CD4-positive, alpha-beta T cell treated with Interleukin-15 for 1 hour (primary cell): ENCODE measurements at places on chromosomes 13 and 19.
A peak's percentile ranks its signal among the peaks of the same experiment; 100 is the strongest.

DNA sequence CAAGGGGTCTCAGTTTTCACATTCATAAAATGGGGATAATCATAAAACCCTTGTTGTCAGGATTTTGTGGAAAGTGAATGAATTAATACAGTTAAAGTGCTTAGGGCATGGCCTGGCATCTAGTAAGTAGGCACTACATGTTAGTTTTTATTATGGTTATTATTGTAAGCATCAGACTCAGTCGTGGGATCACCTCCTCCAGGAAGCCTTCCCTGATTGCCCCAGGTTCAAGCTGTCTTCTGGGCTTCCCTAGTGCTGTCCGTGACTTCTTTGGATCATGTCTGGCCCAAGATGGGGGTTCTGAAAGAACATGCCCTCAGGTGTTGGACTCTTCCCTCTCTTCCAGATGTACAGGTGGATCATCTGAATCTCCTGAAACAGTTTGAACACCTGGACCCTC lies 10.7 kb downstream of the NUCB1 start:
- no peak for DNase-seq

GRCh38 chr13:104301171-104301975 lies 1235.2 kb upstream of the SLC10A2 start:
- no peak for DNase-seq

DNA sequence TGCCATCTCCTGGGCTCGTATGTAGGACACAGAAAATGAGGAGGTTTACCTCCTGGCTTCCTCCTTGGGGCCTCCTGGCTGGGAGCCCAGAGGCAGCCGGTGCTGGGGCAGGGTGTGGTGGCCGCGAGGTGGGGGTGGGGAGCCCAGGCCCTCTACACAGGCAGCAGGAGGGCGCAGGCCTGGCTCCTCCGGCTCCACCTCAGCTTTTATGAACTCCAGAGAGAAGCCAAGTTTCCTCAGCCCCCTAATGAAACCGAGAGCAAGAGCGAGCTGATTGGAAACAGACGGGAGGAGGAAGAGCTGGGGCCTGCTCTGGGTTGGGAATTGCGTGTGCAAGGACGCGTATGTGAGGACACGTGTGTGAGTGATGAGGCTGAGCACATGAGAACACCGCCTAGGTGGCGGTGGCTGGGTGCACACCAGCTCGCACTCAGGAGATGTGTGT lies 23.1 kb downstream of the LYL1 start:
- DNase-seq = no peak

DNA sequence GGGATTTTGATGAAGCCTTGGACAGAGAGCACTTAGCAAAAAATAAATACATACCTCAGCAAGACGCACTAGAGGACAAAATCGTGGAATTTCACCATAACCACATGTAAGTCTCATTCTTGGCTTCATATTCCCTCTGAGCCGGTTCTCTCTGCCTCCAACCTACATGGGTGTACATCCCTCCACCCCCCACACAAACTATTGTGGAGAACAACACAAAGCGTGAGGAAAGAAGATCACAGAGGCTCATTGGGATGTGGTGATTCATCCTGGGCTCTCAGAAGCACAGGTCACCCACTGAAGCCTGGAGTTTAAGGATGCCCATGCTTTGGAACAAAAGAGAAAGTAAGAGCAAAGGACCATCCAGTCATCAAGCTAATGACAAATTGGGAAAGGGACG lies 192.2 kb downstream of the STK24 start:
- no peak for DNase-seq

GRCh38 chr19:16587833-16588823 lies 15.9 kb upstream of the SLC35E1 start:
- peak; percentile 84 for DNase-seq

DNA sequence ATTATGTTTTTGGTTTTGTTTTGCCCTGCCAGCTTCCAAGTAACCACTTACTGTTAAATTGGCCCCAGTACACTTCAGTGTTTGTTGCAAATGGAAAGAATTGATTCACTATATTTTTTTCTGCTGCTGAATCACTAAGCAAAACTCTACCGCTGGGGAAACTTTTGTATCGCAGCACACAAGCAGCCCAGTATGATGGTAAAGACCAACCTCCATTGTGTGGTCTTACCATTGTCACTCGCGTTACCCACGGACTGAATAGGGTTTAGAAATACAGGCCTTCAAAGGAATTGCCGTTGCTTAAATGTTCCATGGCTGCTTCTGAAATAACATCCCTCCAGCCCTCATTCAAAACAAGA lies 7.9 kb downstream of the SPATA13 start:
- DNase-seq = no peak

- DNase-seq = peak; percentile 71
Observed at GRCh38 chr19:35462476-35462953, 14.5 kb downstream of the FFAR2 start.

DNA sequence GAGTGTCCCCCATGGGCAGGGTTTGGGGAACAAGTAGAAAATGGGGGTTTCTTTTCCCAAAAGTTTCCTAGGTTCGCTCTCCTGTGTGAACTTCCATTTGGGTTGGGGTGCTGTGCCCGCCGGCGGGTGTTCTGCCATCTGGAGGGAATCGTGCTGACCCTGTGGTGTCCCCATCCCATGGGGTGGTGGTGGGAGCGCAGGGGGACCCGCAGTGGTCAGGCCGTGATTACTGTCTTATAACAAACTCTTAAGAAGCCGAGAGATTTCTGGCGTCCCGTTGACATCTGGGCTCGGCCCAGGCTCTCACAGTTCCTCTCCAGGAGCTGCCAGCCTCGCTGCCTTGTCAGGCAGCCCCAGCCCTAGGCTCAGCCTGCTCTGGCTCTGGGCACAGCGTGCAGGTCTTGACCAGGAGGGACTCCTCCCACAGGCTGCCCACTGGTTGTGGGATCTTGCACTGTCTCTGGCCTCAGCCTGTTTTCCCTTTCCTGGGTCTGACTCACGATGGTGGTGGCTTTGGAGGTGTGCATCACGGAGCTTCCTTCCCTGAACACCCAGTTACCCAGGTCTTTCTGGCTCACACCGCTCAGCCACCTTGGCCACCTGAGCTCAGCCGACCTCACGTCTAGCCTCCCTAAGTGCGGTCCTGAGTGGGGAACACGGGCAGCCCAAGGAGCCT lies 34.5 kb downstream of the PLEKHJ1 start:
- DNase-seq = no peak

DNA sequence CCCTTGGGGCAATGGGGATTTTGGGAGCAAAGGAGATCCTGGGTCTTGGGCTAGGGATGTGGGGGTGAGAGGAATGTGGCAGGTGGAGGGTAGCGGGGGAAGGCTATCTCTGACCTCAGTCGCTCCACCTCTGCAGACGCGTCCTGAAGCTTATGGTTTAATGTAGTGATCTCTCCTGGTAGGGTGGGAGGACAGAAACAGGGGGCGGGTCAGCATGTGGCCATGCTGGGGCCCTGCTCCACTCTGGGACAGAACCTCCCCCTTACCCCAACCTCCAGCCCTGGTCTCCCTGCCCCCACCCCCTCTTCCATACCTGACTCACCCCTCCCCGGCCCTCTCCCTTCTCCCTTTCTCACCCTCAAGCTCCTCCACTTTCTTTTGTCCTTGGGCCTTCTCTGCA lies 1.4 kb downstream of the BST2 start:
- DNase-seq = no peak

- DNase-seq = no peak
Observed at GRCh38 chr19:28169168-28169887, 1043.6 kb downstream of the UQCRFS1 start.

- DNase-seq = no peak
Observed at GRCh38 chr13:112759827-112760226, 70.0 kb downstream of the ATP11A start.

GRCh38 chr13:100131863-100132574 lies 43.1 kb downstream of the PCCA start:
- DNase-seq = no peak

GRCh38 chr13:76717092-76717491 lies 169.1 kb downstream of the KCTD12 start:
- no peak for DNase-seq

- DNase-seq = no peak
Observed at GRCh38 chr19:42392165-42392564, 2.1 kb upstream of the CNFN start.

- no peak for DNase-seq
Observed at GRCh38 chr19:46555628-46556280, 45.4 kb upstream of the CALM3 start.

- no peak for DNase-seq
Observed at GRCh38 chr19:43332058-43332922, 21.2 kb upstream of the CD177 start.

DNA sequence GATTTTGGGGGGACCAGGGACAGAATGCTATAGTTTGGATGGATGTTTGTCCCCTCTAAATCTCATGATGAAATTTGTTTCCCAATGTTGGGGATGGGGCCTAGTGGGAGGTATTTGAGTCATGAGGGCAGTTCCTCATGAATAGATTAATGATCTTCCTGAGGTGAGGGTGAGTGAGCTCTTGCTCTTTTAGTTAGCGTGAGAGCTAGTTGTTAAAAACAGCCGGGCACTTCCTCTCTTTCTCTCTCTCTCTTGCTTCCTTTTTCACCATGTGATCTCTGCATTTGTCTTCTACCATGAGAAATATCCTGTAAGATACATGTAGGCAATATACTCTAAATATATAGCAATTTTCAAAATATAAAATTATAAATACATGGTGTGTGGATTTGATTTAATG lies 290.8 kb upstream of the PCDH9 start:
- DNase-seq = no peak

GRCh38 chr13:84136582-84136981 lies 254.3 kb upstream of the SLITRK1 start:
- DNase-seq = no peak

DNA sequence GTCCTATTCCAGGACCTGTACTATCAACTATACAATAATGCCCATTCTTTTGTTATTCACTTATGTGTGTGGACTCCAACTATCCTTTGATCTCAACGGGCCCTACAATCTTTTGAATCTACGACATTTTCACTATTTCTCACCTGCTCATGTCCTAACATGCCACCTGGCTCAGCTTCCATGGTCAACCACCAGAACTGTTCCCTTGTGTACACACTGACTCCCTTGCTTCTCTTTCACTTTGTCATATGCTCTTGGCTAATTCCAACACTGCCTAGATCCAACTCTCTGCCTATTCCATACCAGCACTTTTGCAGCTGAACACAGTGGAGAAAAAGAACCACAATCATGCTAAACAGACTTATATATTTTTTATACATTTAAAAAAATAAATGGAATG lies 53.1 kb downstream of the MICU2 start:
- no peak for DNase-seq

- no peak for DNase-seq
Observed at GRCh38 chr13:113207460-113207859, 1.0 kb downstream of the PCID2 start.

GRCh38 chr13:75481176-75482069 lies 546 bp downstream of the TBC1D4 start:
- DNase-seq = no peak

DNA sequence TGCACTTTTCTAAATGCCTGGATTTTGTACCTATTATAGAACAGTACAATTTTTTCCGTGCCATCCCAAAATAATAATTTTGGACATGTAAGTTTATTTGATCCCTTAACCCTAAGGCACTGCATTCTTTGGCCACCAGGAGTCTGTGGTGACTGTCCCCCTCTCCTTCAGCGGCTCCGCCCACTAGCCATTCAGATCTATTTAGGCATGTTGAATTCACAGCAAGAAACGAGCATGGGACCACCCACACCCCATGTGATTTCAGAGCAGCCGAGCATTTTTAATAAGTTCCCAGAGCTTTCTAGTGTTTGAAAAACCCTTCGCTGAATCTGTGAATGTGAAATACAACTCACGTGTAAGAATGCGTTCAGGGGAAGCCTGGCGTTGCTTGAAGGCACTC lies 567.5 kb downstream of the MYO16 start:
- no peak for DNase-seq

DNA sequence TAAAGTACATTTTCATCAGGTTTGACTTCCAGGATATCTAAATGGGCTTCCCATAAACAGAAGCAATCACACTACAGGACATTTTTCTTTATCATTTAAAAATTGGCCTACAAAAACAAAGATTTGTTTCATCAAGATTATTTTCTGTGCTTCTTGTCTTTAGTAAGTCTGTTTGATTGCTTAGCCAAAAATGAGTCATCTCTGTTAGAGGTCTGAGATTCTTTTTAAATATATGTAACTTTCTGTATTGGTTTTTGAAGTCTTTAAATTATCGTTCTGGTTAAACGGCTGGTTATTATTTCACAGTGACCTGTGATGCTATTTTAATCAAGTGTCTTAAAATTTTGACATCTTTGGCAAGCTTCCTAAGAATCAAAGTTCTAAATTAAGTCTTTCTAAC lies 62.7 kb downstream of the SLITRK1 start:
- DNase-seq = no peak

- DNase-seq = no peak
Observed at GRCh38 chr19:39166571-39167391, 30.0 kb upstream of the NCCRP1 start.

DNA sequence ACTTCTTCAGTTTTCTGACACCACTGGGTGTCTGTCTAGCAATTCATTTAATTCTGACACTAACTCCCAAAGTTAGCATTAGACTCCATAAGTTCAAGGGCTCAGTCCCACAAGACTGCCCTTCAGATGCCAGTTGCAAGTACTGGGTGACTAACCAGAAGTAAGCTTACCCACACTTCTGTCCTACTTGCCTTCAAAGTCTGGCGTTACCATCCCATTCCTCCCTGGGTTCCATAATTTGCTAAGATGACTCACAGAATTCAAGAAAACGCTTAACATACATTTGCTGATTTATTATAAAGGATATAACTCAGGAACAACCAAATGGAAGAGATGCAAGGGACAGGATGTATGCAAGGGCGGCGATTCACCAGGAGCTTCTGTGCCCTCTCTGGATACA lies 45.5 kb upstream of the NPAS1 start:
- DNase-seq = no peak

DNA sequence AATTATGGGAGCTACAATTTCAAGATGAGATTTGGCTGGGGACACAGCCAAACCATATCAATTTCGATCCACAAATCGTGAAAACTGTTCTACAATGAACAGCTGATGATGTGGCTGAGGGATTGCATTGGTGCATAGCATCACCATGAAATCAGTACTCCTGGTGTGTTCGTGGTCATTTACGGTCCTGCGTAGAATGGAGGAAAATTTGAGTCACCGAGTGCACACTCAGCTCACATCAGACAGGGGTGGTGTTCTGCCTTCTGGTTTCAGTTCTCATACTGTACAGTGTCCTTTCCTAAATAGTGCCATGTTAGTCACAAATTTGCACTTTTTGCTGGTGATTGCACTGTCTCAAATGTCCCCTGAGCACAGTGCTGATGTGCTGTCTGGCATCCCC lies 39.2 kb downstream of the MYH14 start:
- DNase-seq = no peak

DNA sequence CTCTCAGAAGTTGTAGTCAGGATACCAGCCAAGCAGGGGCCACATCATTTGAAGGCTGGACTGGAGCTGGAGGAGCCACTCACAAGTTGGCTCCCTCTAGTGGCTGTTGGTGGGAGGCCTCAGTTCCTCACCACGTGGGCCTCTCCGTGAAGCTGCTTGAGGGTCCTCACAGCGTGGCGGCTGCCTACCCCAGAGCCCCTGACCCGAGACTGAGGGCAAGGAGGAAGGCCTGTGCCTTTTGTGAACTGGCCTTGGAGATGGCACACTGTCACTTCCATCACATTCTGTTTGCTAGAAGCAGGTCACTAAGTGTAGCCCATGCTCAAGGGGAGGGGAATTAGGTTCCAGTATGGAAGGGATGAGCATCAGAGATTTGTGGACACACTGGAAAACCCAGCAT lies 14.6 kb downstream of the GNA11 start:
- DNase-seq = peak; percentile 63

- DNase-seq = no peak
Observed at GRCh38 chr19:43699506-43700394, 16.1 kb upstream of the IRGC start.

GRCh38 chr19:2887391-2887914 lies 13.3 kb upstream of the ZNF57 start:
- DNase-seq = no peak

- DNase-seq = no peak
Observed at GRCh38 chr13:112067871-112068539, 1.1 kb downstream of the SOX1 start.
